Hepatic stellate cell (primary cell): ENCODE measurements at places on chromosomes 2 and 18.

GRCh38 chr2:25821225-25822056 lies 56.8 kb downstream of the ASXL2 start:
- no peak for DNase-seq

GRCh38 chr2:239380831-239381708 lies 19.8 kb downstream of the HDAC4 start:
- no peak for DNase-seq

DNA sequence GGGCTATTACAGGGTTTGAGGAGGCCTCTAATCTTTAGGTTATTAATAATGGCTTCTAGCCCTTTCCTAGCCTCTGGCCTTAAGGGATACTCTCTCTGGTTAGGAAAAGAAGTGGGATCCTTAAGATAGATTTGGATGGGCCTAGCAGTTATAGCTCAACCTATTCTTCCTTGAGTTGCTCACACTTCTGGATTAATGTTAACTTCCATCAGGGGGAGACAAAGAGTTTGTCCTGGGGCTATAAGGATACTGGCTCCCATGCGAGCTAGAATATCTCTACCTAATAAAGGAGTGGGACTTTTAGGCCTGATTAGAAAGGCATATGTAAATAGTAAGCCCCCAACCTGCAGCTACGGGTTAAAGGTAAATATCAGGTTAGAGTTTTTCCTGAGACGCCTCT lies 14.3 kb upstream of the PTH2R start:
- DNase-seq = no peak

- DNase-seq = no peak
Observed at GRCh38 chr2:173599821-173600359, 245.2 kb downstream of the CDCA7 start.

DNA sequence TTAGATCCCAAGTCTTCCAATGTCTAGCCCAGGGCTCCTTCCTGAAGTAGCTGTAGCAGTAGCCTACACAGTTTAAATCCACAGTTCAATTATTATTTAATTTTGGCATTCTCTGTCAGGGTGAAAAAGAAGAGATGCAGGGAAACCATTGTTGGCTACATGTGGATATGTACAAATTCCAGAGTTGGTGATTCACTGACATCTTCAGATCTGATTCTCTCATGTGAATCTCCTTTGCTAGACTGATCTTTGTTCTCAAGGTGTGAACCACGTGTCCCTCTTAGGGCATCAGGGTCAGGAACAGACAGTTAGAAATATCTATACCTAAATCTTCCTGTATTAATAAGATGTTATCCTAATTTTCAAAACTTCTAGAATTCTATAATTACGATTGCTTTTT lies 36.7 kb downstream of the ADCYAP1 start:
- no peak for DNase-seq

- no peak for DNase-seq
Observed at GRCh38 chr2:160252278-160252887, 52.3 kb upstream of the ITGB6 start.

- no peak for DNase-seq
Observed at GRCh38 chr2:84052913-84053312, 406.2 kb downstream of the SUCLG1 start.

- no peak for DNase-seq
Observed at GRCh38 chr2:25651066-25651465, 22.3 kb downstream of the DTNB start.

DNA sequence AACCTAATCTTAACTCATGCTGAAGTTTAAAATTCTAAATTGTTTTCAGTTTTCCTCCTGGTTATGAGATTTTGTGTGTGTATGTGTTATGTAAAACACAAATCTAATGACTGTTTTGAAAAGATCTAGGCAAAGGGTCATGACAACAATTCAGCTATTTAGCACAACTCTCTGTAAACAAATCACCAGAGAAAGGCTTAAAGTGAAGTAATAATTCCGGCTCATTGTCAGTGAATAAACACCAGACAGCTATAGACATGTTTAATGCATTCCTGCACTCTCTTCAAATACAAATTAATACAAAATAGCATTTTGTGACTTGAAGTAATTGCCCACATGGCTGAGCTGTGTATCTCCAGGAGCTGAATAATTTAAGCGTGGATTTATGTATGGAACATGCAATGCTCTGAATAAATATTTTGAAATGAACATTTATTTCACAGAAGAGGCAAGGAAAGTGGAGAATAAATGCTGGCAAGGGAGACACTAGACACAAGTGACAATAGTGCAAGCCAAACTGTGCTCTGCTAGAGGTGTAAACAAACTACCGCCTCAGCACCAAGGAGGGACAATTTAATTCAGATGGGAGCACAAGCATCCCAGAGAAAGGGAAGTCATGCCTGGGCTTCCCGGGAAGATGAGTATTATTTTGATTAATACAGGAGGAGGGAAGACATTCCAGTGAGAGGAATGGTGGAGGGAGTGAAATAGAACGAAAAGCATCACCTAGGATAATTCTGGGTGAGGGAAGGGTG lies 133.6 kb upstream of the XPO1 start:
- DNase-seq = no peak

GRCh38 chr2:236661762-236662110 lies 92.1 kb downstream of the ACKR3 start:
- no peak for DNase-seq

GRCh38 chr2:224060783-224061482 lies 21.8 kb upstream of the SERPINE2 start:
- DNase-seq = no peak

- no peak for DNase-seq
Observed at GRCh38 chr18:79438898-79439627, 43.3 kb downstream of the NFATC1 start.

DNA sequence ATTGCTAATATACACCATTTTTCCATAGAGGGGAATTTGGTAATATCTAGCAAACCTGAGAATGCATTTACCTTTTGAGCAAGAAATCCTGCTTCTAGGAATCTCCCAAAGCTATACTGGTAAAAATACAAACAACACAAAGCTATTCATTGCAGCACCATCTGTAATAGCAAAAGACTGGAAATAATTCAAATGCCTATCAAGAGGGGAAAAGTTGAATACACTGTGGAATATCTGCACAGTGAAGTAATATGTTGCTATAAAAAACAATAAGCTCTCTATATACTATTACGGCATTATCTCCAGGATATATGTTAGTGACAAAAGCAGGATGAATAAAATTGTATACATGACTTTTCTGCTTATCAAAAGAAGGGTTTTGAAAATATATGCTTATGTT lies 112.3 kb upstream of the CHAC2 start:
- no peak for DNase-seq

DNA sequence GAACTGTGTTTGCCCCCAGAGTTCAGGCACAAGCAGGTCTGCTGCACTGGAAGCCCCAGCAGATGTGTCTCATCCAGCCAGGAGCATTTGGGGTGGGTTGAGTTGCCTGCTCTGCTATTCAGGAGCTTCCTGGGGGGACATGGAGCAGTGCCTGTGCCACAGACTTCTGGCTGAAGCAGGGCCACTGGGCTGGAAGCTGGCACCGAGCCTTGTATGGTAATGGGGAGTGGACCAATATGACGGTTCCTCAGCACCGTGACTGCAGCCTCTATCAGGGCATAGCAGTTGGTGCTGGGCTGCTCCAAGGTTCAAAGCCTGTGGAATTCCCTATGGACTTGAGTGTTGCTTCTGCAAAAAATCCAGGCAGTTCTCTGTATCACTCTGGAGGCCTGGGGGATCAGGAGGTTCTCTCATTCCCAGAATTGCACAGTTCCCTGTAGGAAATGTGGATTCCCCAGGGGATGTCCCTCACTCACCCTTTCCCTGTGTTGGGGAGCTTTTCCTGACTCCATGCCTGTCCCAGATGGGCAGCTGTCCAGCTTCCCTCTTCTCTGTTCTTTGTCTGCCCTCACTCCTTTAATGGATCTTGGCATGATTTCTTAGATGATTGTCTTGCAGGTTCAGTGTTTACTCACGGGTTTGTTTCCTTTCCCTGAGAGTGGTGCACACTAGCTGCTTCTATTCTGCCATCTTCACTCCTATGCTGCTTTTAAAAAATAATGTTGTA lies 37.2 kb upstream of the THSD7B start:
- no peak for DNase-seq

- DNase-seq = no peak
Observed at GRCh38 chr2:218166791-218167190, at the start of gene CXCR1. CXCR1 (minus strand) TSS chr2:218166962; CDS start chr2:218165211, 1,751 bp downstream.

DNA sequence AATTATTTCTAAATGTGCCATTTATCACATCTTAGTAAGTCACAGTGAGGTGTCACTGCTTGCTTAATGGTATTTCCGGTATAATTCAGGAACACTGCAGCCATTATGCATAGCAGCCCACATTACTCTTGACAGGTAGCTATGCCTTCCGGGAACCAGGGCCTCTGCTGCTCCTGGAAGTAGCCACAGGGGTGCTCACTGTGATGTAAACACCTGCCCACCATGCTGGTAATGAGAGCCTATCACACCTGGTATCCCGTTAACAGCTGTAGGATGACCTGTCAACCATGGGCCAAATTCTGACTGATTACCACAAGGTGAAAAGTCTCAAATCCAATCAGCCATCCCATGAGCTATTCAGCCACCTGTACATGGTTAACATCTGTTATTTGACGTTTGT lies 647.0 kb upstream of the NXPH2 start:
- DNase-seq = no peak

- no peak for DNase-seq
Observed at GRCh38 chr18:44682201-44682870, 1.6 kb downstream of the SETBP1 start.

DNA sequence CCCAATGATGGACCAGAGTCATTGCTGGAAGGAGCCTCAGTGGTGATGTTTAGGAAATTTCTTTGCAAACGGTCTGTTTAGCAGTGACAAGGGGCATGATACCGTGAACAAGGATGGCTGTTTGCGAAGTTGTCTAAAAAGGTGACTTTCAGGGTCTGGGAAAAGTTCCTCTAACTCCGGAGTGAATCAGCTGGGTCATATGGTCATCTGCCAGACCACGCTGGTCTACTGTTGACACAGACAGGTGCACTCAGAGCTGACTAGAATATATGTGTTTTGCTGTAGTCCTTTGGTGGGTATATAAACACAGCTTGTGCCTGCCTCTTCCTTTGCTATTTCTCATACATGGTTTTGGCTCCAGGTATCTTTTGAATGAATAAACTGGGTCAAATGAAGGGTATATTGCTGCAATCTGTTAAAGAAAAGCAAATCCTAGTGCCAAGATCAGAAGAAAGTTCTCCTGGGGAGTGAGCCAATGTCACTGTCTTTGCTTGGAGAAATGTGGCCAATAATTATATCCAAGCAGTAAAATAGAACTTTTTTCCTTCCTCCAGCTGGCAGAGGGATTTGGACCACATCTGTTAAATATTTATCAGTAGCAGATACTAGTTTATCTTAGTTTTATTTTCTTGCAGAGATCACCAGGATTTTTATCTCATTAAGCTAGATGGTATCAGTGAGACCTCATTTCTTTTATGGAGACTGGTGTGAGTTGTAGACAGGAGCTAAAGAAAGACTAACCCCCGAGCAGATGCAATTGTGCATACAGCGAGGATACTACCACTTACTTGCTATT lies 286.0 kb downstream of the TRIB2 start:
- no peak for DNase-seq

- DNase-seq = no peak
Observed at GRCh38 chr2:189608795-189609422, 28.3 kb upstream of the SLC40A1 start.

- DNase-seq = no peak
Observed at GRCh38 chr2:48750128-48750739, 5.3 kb downstream of the LHCGR start.

DNA sequence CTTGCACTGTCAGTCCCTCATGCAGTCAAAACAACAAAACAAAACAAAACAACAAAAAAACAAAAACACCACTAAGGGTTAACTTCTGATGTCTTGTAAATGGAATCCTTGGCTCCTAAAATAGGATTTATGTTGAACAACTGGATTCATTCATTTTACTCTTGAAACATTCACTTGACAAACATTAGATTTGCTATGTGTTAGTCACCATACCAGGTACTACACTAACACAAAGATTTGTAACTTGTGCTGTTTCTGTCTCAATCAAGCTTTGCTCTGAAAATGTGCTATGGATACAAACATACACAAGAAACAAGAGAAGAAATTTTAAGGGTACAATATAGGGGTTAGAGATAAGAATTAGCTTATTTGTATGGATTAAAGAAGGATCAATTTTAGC lies 812.8 kb downstream of the LRP1B start:
- DNase-seq = no peak

DNA sequence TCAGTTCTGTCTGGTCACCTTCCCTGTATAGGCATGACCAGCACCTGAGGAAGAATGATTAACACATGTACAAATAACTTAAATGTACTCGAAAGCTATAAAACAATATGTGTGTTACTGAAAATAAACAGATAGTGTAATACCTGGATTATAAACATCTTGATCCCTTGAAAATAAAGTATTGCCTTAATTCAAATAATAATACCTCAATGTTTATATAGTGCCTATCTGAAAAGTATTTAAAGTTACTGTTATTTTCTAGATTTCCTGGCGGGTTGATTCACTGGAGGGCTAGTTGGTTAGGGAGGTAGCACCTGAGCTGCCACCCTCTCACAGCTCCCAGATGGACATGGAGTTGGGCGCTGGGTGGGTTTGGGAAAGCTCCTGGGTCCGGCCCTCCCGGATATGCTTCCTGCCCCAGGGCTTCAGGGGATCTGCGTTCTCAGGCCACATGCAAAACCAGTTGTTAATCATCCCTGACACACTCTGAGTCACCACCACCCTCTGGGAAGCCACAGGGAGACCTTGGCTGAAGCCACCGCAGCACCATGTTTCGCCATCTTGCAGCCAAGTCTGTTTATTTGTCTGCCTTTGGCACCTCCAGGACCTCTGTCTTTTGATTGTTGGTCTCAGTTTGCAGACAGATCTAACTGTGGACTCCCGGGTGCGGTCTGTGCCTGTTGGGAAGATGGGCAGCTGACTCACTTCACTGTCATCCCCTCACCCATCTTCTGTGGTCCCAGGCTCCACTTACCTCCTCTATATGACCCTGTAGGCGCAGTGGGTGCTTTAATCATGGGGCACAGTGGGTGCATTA lies 35.3 kb downstream of the RAB31 start:
- DNase-seq = peak; percentile 87

DNA sequence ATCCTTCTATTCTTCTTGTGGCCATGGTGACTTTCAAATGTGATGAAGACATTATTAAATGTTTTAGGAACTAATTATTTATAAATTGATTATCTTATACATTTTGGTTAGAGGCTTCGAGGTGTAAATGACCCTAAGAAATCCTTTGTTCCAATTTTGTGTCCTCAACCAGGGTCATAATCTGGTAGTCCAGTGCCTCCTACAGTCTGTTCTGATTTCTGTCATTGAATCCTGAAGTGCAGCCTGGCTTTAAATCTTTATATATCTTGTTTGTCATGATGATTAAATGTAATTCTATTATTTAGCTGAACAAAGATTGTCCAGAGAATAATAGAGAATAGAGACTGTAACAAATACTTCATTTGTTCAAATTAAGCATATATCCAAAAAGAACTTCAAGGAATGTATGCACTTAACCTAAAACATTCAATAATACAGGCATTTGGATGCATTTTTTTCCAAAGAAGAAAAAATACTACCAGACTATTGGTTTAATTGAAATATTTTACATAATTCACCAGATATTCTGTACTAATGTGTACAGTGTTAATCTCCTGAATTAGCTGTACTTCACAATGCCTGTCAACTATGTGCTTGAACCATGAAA lies 89.8 kb downstream of the PRPF40A start:
- peak; percentile 36 for DNase-seq

GRCh38 chr2:26674771-26675170 lies 17.8 kb upstream of the KCNK3 start:
- no peak for DNase-seq

- DNase-seq = no peak
Observed at GRCh38 chr2:119282996-119283511, 59.4 kb downstream of the STEAP3 start.
